ENCODE measurements at places on chromosomes 4 and X. TPM values are rescaled to one million over a fixed set of nuclear protein-coding genes. Genes with fewer than 3 reads are reported as not detected.

DNA sequence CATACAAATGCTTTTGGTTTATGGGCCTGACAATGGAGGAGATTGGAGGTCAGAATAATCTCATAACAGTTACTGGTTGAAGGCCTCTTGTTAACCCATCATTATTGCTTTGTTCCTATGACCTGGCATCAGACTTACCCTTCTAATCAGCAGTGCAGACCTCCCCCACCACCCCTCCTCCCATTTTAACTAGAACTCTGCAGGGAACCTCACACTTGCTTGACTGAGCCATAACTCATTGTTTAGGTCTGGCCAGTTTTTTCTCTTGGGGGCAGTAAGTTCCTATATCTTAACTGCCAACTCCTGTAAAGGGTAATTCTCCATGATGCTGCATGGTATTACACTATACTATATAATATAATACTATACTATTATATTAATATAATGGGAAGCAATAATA is 609.3 kb downstream of the IL1RAPL1 start:
- no peaks in the 10 kb centered on the region for H3K4me1 ChIP-seq
- no peaks in the 10 kb centered on the region for H3K36me3 ChIP-seq
- H3K27ac ChIP-seq, result no peak overlapping the region
- DNase-seq, result no peak
- H3K27me3 ChIP-seq, result no peaks in the 10 kb centered on the region
- H3K4me3 ChIP-seq, result no peak overlapping the region

The KCNIP4 gene
- total RNA-seq, result not detected

DNA sequence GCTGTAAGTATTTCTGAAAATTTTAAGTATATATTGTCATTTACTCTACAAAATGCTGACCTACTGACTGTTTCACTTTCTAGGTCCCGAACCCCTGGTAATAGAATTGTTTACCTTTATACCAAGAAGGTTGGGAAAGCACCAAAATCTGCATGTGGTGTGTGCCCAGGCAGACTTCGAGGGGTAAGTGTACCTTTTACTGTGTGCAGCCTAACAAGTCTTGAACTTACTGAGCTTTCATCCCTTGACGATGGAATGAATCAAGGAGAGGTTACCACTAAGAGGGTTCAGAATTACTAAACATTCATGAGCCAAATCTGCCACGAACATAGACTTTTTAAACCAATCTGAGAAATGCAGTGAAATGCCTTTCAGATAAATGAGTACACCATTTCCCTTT is 1.6 kb downstream of the RPL34 start:
- H3K27ac ChIP-seq, result peak overlapping the region; percentile 77
- peaks cover 39% of the 10 kb centered on the region for H3K4me1 ChIP-seq
- no peak for DNase-seq
- peaks cover 56% of the 10 kb centered on the region for H3K36me3 ChIP-seq
- no peaks in the 10 kb centered on the region for H3K27me3 ChIP-seq
- H3K4me3 ChIP-seq, result peak overlapping the region; percentile 95

GRCh38 chr4:174578366-174578765 is 56.1 kb upstream of the HPGD start:
- no peaks in the 10 kb centered on the region for H3K27me3 ChIP-seq
- no peak overlapping the region for H3K27ac ChIP-seq
- DNase-seq, result peak; percentile 70
- H3K4me1 ChIP-seq, result peaks cover 23% of the 10 kb centered on the region
- no peak overlapping the region for H3K4me3 ChIP-seq

DNA sequence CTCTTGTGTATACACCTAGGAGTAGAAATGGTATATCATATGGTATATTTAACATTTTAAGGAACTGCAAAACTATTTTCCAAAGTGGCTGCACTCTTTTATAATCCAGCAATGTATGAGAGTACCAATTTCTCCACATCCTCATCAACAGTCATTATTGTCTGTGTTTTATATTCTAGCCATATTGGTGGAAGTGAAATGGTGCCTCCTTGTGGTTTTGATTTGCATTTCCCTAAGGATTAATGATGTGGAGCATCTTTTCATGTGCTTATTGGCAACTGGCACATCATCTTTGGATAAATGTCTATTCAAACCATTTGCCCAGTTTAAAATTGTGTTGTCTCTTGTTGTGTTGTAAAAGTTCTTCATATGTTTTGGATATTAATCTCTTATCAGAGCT is 9.6 kb downstream of the BMP15 start:
- no peak overlapping the region for H3K27ac ChIP-seq
- peak; percentile 20 for DNase-seq
- no peak overlapping the region for H3K4me3 ChIP-seq
- H3K4me1 ChIP-seq, result no peaks in the 10 kb centered on the region
- no peaks in the 10 kb centered on the region for H3K27me3 ChIP-seq

The ASMT gene
- not detected for total RNA-seq

DNA sequence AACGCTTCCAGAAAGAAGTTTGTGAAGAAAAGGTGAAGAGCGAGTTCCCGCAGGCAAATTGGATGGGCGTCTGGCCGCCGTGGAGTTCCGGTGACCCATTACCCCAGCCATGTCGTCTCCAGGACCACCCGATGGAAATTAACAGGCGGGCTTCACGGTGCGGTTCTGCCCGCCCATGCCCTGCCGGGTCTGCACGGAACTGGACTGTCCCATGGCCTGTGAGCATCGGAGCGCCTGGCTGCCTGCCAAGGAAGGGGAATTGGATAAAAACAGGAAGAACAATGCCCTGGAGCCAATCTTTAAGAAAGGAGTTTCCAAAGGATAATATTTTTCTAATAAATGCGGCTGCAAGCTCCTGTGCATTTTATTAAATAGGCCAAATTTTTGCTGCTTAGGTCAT is 319.8 kb upstream of the SLC7A11 start:
- peaks cover 5% of the 10 kb centered on the region for H3K4me1 ChIP-seq
- DNase-seq, result no peak
- no peak overlapping the region for H3K27ac ChIP-seq
- H3K4me3 ChIP-seq, result no peak overlapping the region
- H3K36me3 ChIP-seq, result no peaks in the 10 kb centered on the region
- H3K27me3 ChIP-seq, result no peaks in the 10 kb centered on the region

DNA sequence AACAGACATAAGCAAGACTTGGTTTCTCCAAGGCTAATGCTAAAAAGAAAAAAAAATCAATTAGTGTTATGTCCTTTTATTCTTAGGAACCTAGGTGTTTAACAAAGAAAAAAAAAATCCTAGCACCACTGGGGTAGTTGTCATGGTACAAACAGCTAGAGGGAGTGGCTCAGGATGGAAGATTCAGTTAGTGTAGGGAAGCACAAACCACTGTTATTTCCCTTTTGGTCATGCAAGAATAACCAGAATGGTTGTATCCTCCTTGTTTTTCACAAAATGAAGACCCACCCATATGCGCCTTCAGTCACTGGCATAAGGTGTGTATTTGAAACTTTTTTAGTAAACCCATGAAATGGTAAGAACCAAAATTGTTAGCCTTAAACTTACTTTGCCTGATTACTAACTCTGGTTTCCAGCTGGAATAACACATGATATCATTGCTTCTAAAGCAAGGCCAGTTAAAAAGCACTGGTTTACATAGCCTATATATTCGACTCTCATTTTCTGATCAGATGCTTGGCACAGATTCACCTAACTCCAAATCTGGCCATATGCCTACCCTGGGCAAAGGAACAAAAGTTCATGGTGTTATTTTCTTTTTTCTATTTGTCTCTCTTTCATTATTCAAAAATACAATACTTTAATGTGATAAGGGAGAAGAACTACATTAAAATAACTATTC is 132.6 kb downstream of the SCFD2 start:
- H3K36me3 ChIP-seq, result no peaks in the 10 kb centered on the region
- H3K4me1 ChIP-seq, result 0 out of 2 replicates have a peak, but pooled peaks cover 6% of the 10 kb centered on the region
- H3K4me3 ChIP-seq, result no peak overlapping the region
- peak; percentile 14 for DNase-seq
- no peaks in the 10 kb centered on the region for H3K27me3 ChIP-seq

DNA sequence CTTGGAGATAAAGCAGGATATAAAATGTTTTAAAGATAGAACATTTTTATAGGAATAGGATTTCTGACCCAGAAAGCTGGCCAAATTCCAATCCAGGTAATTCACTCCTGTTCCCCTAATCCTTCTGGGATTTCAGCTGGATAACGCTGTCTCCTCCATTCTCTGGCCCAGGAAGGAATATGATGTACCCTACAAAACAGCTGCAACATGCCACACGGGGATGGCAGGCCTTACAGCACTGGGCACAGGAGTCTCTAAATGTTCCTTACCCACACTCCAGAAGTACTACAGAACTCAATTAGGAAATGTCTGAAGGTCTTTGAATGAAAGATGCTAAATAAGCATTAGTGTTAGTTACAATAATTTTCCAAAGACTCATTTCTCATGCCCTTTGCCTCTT is 15.8 kb downstream of the CAMK2D start:
- H3K27me3 ChIP-seq, result no peaks in the 10 kb centered on the region
- H3K4me3 ChIP-seq, result no peak overlapping the region
- no peak for DNase-seq
- H3K27ac ChIP-seq, result no peak overlapping the region
- H3K4me1 ChIP-seq, result peaks cover 14% of the 10 kb centered on the region

GRCh38 chrX:138082251-138082650 is 516.3 kb downstream of the ZIC3 start:
- H3K27me3 ChIP-seq, result no peaks in the 10 kb centered on the region
- no peak for DNase-seq
- H3K36me3 ChIP-seq, result no peaks in the 10 kb centered on the region
- no peaks in the 10 kb centered on the region for H3K4me1 ChIP-seq

- no peak within 1 kb of the TSS for H3K4me3 ChIP-seq
- no peak within 1 kb of the TSS for H3K27ac ChIP-seq
- H3K4me1 ChIP-seq, result no peaks in the 10 kb centered on the region
These were observed at the start of gene NWD2 for GRCh38 chr4:37244583-37245390. TSS of gene NWD2 (plus strand) at chr4:37244743. CDS start at chr4:37245068, 325 bp downstream.

GRCh38 chrX:139559383-139560042 is 29.0 kb downstream of the F9 start:
- no peaks in the 10 kb centered on the region for H3K36me3 ChIP-seq
- peaks cover 7% of the 10 kb centered on the region for H3K4me1 ChIP-seq
- no peak overlapping the region for H3K27ac ChIP-seq
- H3K27me3 ChIP-seq, result no peaks in the 10 kb centered on the region
- DNase-seq, result peak; percentile 65

- H3K4me1 ChIP-seq, result 0 out of 2 replicates have a peak, but pooled peaks cover 5% of the 10 kb centered on the region
- no peaks in the 10 kb centered on the region for H3K27me3 ChIP-seq
- no peak overlapping the region for H3K4me3 ChIP-seq
- no peaks in the 10 kb centered on the region for H3K36me3 ChIP-seq
- H3K27ac ChIP-seq, result no peak overlapping the region
These were observed 51.8 kb upstream of the TRAM1L1 start for GRCh38 chr4:117137145-117137544.

The RAB33A gene
- total RNA-seq, result 3.3 TPM

GRCh38 chr4:84563002-84563401 is 19.9 kb upstream of the CDS1 start:
- no peak overlapping the region for H3K27ac ChIP-seq
- 0 out of 2 replicates have a peak, but pooled peaks cover 6% of the 10 kb centered on the region for H3K4me1 ChIP-seq
- no peaks in the 10 kb centered on the region for H3K27me3 ChIP-seq
- DNase-seq, result peak; percentile 48

- H3K36me3 ChIP-seq, result no peaks in the 10 kb centered on the region
- H3K4me1 ChIP-seq, result no peaks in the 10 kb centered on the region
- DNase-seq, result no peak
- H3K27me3 ChIP-seq, result no peaks in the 10 kb centered on the region
- no peak overlapping the region for H3K27ac ChIP-seq
- no peak overlapping the region for H3K4me3 ChIP-seq
These were observed 6.2 kb upstream of the ZCCHC13 start for GRCh38 chrX:74297766-74298165.

GRCh38 chr4:48635310-48635709 is 144.8 kb downstream of the FRYL start:
- H3K27ac ChIP-seq, result no peak overlapping the region
- H3K27me3 ChIP-seq, result no peaks in the 10 kb centered on the region
- peak; percentile 69 for DNase-seq

The SOWAHB gene
- total RNA-seq, result not detected

DNA sequence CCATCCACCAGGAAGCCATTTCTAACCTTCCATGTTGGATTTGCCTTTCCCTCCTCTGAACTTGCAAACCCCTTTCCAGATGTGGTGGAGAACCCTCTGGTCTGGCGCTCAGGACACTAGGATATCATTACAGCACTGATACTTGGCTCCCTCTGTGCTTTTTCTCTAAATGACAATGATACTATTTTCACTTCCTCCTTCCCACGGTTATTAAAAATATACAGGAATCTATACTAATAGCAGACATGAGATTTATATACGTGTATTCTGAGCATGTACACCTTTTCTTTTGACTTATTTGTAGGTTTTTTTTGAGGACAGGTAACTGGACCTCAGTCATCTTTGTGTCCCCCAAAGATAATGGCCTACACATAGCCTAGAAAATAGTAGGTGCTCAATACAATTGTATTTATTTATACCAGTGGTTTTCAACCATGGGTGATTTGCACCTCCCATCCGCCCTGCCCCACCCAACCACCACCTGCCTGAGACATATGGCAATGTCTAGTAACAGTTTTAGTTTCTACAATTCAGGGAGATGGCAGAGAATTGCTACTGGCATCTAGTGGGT is 60.4 kb upstream of the PLAC8 start:
- no peak overlapping the region for H3K27ac ChIP-seq
- DNase-seq, result no peak
- H3K36me3 ChIP-seq, result no peaks in the 10 kb centered on the region
- no peak overlapping the region for H3K4me3 ChIP-seq
- no peaks in the 10 kb centered on the region for H3K4me1 ChIP-seq
- H3K27me3 ChIP-seq, result no peaks in the 10 kb centered on the region

The MTMR8 gene
- total RNA-seq, result not detected
